ENCODE measurements at places on chromosomes 2 and 18. TPM values are rescaled to one million over a fixed set of nuclear protein-coding genes. Genes with fewer than 3 reads are reported as not detected.

- no peaks in the 10 kb centered on the region for H3K4me1 ChIP-seq
- no peaks in the 10 kb centered on the region for H3K27me3 ChIP-seq
- H3K27ac ChIP-seq = no peak overlapping the region
- no peak for DNase-seq
- H3K4me3 ChIP-seq = no peak overlapping the region
- H3K36me3 ChIP-seq = no peaks in the 10 kb centered on the region
Measured at GRCh38 chr2:204317640-204318039, 227.6 kb upstream of the PARD3B start.

GRCh38 chr2:25598911-25599310 is 74.5 kb downstream of the DTNB start:
- H3K27ac ChIP-seq = no peak overlapping the region
- no peak overlapping the region for H3K4me3 ChIP-seq
- no peaks in the 10 kb centered on the region for H3K36me3 ChIP-seq
- no peaks in the 10 kb centered on the region for H3K27me3 ChIP-seq
- no peak for DNase-seq

The ZC3H8 gene
- total RNA-seq = 32.0 TPM

The PLB1 gene
- total RNA-seq = 0.39 TPM

Data from CD8-positive, alpha-beta memory T cell (primary cell).